NCI-H1105 (cell line): ENCODE measurements at places on chromosomes 16 and 17.

DNA sequence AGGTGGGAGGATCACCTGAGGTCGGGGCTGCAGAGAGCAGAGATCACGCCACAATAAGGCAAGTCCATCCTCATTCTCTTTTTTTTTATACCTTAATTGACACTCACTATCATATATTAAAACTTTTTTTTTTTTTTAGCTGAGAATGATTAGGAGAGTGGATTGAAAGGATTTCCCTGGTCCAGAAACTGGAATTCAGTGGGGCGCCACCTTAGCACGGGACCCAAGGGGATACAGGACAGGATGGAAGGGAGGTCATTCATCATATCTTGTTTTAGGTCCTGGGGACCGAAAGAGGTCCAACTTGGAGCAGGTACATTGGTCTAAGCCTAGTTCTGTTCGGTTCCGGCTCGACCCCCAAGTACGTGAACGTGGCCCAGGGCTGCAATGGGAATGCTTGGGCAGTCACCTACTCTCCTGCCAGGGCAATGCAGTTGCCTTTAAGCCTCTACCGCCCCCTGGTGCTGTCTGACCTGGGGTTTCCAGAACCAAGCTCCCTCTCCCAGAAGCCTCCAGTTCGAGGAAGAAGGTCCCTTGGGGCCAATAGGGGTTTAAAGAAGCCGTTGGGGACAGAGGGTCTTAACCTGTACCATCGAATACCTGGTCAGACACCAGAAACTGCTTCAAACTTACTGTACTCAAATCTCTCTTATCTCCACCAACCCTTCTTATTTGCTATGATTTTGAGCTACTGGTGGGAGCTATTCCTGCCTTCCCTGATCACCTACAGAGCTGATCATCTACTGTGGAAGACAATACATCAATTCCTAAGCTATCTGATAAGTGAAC is 19.9 kb upstream of the GPATCH8 start:
- no peak for DNase-seq

DNA sequence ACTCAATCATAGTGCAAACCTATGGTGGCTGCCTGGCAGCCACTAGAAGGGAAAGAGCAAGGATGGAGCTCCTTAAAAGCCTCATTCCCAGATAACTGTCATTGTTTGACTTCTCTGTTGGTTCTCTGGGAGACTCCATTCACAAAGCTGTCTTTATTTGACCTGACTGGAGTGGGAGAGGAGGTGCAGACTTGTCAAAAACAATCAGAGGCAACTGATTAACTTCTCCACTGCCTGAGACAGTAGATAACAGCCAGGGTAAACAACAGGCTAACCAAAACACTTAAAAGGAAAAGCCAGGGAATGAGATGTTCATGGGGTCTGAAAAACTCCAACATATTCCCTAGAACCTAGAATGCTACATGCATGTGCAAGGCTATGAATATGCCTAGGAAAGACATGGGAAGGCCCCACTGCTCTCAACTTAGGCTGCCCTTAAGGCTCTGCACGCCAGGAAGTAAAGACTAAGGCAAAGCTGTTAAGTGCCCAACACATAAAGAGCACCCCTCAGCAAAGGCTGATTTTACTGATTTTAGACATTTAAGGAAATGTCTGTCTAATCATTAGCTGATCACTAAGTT is 82.0 kb downstream of the TTC19 start:
- no peak for DNase-seq

GRCh38 chr16:81164481-81164880 is 68.3 kb upstream of the GCSH start:
- no peak for DNase-seq

DNA sequence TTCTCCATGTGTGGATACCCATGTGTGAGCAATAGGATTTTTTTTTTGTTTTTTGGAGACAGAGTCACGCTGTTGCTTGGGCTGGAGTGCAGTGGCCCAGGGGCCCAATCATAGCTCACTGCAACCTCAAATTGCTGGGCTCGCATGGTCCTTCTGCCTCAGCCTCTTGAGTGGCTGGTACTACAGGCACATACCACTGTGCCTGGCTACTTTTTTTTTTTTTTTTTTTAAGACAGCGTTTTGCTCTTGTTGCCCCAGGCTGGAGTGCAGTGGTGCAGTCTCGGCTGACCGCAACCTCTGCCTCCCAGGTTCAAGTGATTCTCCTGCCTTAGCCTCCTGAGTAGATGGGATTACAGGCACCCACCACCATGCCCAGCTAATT is 16.7 kb downstream of the MGRN1 start:
- DNase-seq = no peak

DNA sequence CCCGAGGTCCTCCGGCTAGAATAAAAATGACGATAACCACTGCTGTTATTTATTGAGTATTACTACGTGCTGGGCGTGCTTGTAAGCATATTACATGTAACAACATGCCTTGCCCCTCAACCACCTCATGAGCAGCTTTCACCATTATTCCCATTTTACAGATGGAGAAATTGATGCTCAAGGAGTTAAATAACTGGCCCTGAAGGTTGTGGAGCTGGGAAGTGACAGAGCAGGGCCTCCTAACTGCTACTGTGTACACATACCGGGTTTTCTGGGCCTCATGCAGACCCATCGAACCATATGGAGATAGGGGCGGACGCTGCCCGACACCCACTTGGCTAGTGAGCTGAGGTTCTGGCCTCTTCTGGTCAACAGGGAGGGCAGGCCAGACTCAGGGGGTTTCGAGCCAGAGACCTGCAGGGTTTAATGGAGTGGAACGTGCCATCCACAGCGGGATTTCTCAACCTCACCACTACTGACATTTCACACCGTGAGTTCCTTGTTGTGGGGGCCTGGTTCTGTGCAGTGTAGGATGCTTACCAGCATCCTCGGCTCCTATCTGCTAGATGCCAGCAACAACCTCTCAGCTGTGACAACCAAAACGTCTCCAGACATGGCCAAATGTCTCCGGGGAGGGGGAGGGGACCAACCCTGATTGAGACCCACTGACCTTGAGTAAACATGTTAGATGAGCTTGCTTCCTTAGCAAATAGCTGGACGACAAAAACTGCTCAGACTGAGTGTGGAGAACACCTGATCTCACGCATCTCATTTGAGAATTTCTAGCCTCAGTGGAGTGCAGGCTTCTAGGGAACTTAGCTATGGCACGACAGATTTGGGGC is 432.0 kb downstream of the SLC39A11 start:
- no peak for DNase-seq

- DNase-seq = no peak
Observed at GRCh38 chr17:56629531-56630075, 36.1 kb downstream of the NOG start.

DNA sequence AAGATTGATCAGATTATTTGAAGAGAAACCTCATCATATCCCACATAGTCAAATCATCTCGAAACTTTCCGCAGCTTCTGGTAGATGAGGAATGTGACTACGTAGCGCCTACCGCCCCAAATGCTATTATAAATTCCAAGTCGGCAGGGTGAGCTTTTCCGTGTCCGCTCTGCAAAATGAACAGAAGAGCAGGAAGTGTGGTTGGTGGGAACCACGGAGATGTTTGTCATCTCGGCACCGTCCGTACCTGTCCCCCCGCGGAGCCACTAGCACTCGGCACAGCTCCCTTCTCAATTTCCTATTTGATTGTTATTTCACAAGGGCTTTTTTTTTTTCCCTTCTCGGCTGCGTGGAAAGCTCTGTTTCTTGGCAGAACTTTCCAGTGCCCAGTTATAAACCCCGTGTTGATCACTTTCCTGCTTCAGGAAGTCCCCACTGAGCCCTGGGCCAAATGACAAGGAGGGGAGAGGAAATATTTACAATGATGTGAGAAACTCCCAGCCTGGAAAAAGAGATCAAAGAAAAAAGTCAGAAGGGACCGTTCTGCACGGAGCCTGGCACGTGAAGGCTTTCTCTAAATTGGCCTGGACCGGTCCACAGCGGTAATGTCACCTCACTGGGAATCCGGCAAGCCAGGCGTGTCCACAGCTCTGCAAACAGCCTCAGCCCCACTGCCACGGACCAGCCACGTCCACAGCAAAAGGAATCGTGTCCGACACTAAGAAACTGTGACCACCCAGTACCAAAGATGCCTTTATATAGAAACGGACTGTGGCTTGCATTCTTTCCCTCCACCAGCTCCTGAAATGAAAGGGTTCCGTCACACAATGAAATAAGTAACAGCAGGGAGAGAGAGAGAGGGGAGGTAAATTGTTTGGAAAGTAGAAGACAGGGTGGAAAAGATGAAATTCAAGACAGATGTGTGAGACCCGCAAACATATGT is 65.0 kb downstream of the MRM3 start:
- no peak for DNase-seq

DNA sequence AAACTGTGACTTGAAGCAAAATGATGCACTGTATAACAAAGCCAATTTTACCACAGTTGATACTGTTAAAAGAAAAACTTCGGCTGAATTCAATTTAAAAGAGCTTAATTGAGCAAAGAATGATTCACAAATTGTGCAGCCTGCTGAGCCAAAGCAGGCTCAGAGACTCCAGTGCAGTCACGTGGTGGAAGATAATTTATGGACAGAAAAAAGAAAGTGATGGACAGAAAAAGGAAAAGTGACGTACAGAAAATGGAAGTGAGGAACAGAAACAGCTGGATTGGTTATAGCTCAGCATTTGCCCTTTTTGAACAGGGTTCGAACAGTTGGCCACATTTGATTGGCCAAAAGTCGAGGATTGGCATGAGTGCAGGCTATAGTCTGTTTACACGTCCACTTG is 25.7 kb downstream of the ZSWIM7 start:
- DNase-seq = no peak

DNA sequence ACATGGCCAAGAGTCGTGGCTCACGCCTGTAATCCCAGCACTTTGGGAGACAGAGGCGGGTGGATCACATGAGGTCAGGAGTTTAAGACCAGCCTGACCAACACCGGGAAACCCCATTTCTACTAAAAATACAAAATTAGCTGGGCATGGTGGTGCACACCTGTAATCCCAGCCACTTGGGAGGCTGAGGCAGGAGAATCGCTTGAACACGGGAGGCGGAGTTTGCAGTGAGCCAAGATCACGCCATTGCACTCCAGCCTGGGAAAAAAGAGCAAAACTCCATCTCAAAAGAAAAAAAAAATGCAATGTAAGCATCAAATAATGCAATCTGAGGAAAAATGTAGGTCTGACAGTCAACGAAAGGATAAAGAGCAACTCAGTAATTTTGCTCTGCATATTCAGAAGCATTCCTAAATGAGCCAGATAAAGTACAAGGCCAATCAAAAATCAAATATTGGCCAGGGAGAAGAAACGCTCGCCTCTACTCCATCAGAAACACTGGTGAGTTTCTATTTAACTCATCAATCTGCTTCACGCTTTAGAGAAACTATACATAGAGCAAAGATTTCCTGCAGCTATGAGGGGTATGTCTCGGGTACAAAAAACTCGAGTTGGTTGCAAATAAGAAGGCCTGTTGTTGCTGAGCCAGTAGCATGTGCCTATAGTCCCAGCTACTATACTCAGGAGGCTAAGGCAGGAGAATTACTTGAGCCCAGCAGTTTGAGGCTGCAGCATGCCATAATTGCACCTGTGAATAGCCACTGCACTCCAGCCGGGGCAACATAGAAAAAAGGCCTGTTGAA is 3.7 kb downstream of the TXNDC11 start:
- no peak for DNase-seq

DNA sequence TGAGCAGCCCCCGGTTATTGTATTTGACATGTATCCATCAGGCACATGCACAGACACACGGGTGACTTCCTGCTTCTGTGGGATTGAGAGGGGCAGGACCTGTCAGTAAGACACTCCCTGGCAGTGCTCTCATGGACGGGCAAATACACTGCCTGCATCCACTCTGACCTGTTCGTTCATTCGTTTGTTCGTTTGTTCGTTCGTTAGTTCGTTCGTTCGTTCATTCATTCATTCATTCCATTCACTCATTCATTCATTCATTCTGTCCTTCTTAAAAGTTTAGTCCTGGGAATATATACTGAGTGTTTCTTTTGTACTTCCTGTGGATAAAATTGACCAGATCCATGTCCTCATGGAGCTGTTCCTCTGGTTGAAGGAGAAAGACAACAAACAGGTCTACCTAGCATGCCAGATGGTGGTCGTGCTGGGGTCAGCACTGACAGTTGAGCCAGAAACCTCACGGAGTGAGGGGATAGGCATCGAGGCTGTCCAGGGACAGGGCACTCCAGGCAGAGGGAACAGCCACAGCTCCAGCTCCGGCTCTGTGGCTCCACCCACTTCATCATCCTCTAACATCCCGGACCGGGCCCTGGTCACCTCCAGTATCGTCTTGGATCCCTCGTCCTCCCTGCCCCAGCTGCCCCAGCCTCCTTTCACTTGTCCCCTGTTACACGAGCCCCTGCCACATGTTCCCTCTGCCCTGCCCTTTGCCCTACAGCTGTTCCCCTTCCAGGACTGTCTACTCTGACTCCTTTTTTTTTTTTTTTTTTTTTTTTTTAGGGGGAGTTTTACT is 336.1 kb downstream of the CPPED1 start:
- DNase-seq = no peak

DNA sequence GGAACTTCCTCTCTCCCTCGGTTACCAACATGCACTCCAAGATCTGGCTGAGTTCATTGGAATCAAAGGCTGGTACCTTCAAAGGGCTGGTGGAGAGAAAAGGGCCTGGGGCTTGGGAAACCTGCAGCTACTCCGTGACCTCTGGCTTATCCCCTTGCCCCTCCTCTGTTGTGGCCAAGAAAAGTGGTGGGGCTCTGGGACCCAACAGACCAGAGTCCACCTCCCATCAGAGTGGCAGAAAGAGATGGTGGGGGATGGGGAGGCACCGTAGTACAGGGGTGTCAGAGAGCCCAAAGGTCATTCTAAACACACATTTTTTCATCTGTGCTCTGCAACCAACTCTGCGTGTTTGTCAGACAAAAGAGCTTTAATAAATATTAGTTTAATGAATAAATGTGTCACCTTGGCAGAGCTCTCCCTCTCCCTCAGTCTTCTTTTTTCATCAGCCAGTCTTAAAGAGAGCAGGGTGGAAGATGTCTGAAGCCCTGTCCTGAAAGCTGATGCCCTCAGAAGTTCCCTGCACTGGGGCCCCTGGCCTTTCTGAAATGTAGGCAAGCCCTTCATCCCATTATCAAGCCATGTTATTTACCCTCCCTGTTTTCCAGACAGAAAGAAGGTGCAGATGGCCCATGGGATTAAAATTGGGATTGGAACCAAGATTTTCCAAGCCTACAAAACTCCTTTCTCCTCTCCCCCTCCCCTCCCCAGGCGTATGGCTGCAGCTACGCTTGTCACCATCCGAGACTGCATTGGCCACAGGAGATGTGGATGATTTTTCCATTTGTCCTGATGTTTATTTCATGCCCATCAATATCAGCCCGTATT is 227.3 kb downstream of the CCDC182 start:
- no peak for DNase-seq
